ENCODE measurements at places on chromosomes 4 and X. TPM values are rescaled to one million over a fixed set of nuclear protein-coding genes. Genes with fewer than 3 reads are reported as not detected.

USP17L19 gene
- total RNA-seq: not detected

ADH1A gene
- total RNA-seq: not detected

DNA sequence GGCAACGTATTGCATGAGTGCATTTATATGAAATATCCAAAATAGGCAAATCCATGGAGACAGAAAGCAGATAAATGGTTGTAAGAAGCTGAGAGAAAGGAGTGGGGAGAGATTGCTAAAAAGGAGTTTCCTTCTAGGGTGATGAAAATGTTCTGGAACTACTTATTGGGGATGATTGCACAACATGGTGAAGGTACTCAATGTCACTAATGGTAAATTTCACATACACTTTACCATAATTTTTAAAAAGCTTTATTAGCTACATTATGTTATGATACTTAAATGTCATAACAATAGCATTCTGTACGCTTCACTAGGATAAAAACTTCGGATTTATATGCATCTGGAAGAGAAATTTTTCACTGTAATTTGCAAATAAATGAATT, 56.7 kb upstream of the WDR19 start:
- DNase-seq: no peak
- no peaks in the 10 kb centered on the region for H3K27me3 ChIP-seq
- no peaks in the 10 kb centered on the region for H3K36me3 ChIP-seq
- H3K27ac ChIP-seq: no peak overlapping the region

GRCh38 chrX:48493890-48494364, 14.9 kb upstream of the PORCN start:
- H3K36me3 ChIP-seq: no peaks in the 10 kb centered on the region
- no peak overlapping the region for H3K27ac ChIP-seq
- no peak for DNase-seq
- no peak overlapping the region for H3K4me3 ChIP-seq
- no peaks in the 10 kb centered on the region for H3K27me3 ChIP-seq
- peaks cover 4% of the 10 kb centered on the region for H3K4me1 ChIP-seq

GRCh38 chrX:69387567-69388487, 116.3 kb upstream of the NALF2 start:
- H3K4me1 ChIP-seq: no peaks in the 10 kb centered on the region
- H3K27ac ChIP-seq: no peak overlapping the region
- DNase-seq: no peak
- peaks cover 30% of the 10 kb centered on the region for H3K27me3 ChIP-seq
- no peak overlapping the region for H3K4me3 ChIP-seq
